HepG2 (cell line): ENCODE measurements at places on chromosomes 3 and 15. TPM values are rescaled to one million over a fixed set of nuclear protein-coding genes. Genes with fewer than 3 reads are reported as not detected.
A peak's percentile ranks its signal among the peaks of the same experiment; 100 is the strongest.

DNA sequence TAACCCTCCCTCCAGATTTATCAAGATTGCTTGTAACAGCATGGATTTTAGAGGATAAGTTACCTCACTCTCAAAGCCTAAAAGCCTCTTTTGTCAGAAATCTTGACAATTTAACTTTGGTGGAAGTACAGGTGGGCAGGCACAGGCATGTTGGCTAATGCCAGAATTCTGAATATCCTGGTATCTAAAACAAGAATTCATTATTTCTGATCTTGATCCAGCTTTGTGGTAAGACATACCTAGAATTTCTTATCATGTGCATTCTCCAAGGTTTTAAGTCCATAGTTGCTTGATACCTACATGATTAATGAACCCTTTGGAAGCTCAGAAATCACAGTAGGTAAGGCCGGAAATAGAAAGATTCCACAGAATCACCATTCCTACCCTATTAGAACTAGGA lies 109.9 kb upstream of the TTC14 start:
- DNase-seq: no peak

DNA sequence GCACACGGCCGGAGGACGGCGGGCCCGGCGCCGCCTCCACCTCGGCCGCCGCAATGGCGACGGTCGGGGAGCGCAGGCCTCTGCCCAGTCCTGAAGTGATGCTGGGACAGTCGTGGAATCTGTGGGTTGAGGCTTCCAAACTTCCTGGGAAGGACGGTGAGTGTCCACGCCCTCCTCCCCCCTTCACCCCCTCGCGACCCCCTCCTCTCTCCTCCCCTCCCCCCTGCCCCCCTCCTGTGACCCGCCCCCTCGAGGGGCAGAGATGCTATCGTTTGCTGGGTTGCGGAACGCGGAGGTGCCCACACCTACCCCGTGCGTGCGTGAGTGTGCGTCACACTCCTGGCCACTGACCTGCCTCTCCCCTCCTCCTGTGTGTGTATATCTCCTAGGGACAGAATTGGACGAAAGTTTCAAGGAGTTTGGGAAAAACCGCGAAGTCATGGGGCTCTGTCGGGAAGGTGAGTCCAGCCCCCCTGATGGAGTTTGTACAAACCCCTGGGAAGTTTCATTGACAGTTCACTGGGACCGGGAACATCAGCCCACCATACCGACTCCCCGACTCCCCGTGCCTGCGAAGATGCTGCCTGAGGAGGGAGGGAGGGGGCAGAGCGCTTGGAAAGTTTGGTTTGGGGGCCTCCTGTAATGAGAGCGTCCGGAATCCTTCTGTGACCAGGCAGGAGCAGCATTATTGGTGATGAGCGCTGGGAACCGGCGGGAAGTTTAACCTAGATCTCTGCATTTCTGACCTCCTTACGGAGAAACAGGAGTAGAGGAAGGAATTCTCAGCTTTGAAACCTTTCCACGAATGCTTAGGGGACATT lies 795 bp upstream of the SCAANT1 start:
- peak; percentile 21 for DNase-seq

GRCh38 chr3:51106242-51106876 lies 278.7 kb upstream of the MANF start:
- no peak for DNase-seq

DNA sequence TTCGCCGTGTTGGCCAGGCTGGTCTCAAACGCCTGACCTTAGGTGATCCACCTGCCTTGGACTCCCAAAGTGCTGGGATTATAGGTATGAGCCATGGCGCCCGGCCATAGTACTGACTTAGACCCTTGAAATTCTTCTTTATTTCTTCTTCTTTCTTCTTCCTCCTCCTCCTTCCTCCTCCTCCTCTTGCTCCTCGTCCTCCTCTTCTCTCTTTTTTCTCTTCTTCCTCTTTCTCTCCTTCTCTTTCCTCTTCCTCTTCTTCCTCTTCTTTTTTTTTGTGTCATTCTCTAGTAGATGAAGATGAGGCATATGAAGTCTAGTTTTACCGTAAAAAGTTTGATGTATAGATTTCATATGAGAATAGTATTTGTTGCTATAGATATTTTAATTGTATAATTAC lies 9.3 kb downstream of the RPL15 start:
- no peak for DNase-seq

DNA sequence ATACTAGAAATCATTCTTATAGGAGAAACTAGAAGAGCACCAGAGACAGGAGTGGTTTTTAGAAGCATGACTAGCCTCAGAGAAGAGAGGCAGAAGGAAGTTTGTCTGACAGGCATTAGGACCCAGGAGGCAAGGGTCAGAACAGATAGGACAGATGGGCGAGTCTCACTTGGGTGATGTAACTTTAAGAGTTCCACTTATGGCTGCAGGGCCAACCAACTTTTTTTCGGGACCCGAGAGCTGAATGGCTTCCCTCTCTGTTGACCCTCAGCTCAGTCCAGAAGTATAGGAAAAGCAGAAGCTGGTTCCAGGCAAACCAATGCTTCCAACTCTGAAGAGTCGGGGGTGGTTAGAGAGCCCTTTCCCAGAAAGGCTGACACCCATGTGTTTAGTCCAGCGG lies 136.6 kb upstream of the SETMAR start:
- DNase-seq: no peak

- no peak for DNase-seq
These were observed 3.7 kb downstream of the TRAK1 start for GRCh38 chr3:42094691-42095391.

GRCh38 chr15:100349696-100350433 lies 8.1 kb upstream of the ADAMTS17 start:
- DNase-seq: peak; percentile 76

GRCh38 chr15:101534376-101534970 lies 45.0 kb upstream of the PCSK6 start:
- DNase-seq: no peak

DNA sequence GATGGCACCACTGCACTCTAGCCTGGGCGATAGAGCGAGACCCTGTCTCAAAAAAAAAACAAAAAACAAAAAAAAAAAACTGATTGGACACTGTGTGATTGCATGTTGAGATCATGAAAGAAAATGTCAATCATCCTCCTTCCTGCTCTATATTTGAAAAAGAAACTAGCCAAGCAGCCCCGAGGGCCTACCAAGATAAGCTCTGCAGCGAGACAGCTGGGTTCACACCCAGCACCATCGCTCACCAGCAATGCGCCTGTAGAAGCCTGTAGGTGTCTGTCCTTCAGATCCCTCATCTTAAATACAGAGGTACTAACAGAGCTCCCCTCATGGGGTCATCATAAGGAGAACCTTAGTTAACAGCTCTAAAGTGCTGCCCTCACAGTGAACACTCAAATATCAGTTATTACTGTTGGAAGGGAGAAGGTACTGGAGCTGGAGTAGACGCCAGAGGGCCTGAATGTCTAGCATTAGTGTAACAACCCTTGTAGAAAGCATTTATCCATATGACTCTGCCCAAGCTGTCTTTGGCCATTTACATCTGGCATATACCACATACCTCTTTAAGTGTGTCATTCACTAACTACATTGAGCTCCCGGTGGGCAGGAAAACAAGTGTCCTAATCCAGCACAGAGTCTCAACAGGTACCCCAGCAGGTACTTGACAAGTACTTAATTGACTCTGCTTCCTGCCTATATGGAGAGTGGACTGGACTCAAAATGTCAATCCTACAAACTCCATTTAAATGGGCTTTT lies 22.9 kb downstream of the MYLK start:
- DNase-seq: no peak

- no peak for DNase-seq
These were observed 27.1 kb downstream of the HDAC11 start for GRCh38 chr3:13507247-13507569.

GRCh38 chr3:148914936-148915690 lies 50.0 kb downstream of the CPA3 start:
- DNase-seq: no peak

- DNase-seq: no peak
These were observed 8.7 kb downstream of the SEMA3F start for GRCh38 chr3:50163572-50164455.

DNA sequence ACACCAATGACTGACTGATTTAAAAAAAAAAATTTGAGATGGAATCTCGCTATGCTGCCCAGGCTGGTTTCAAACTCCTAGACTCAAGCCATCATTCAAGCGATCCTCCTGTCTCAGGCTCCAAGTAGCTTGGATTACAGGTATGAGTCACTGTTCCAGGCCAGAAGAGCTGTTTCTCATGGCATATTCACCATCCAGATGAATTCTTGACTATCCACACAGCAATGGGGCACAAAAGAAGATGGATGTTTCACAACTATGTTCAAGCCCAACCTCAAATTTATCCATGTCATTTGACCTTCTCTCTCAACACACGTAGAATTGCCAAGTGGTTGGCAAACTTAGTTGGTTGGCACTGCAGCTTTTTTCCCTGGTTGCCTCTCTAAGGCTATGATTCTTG lies 40.6 kb downstream of the PRICKLE2 start:
- no peak for DNase-seq

GRCh38 chr3:132615881-132616280 lies 18.8 kb downstream of the ACKR4 start:
- no peak for DNase-seq

The SERP1 gene
- 95.0 and 108 TPM in 2 replicates for total RNA-seq

The NUP210 gene
- 18.2 and 35.2 TPM in 2 replicates for total RNA-seq

The ETFA gene
- total RNA-seq: 396 and 456 TPM in 2 replicates

The GOLGA8A gene
- 1.6 and 17.1 TPM in 2 replicates for total RNA-seq

The GOLGA8R gene
- 0.09 TPM in 1 of 2 replicates, not detected in the other for total RNA-seq

The ZPLD1 gene
- not detected in 2 replicates for total RNA-seq
